Coronary artery (tissue), 2 donors: ENCODE measurements at places on chromosomes 6 and 20.
A peak's percentile ranks its signal among the peaks of the same experiment; 100 is the strongest.

DNA sequence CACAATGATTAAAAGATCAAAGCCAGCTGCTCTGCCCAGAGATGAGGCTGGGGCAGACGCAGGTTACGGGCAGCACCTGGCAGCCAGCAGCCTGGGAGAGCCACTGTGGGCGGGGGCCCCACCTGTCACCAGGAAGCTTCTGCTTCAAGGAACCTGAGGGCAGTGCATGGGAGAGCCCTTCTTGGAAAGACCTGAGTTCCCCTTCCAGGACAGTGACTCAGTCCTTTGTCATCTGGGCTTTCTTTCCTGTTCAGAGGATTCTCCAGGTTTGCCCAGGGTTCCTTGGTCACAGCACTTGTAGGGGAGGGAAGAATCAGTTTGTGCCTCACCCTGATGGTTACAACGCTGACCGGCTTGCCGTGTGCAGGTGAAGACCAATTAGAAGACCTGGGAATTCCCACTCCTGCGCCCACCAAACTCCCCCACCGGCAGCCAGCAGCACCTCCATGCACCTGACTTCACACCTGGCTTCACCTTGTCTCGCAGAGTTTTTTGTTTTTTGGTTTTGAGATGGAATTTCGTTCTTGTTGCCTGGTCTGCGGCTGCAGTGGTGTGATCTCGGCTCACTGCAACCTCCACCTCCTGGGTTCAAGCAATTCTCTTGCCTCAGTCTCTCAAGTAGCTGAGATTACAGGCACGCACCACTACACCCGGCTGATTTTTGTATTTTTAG is 2.0 kb downstream of the ZBP1 start:
- peak; percentile 52 for DNase-seq

GRCh38 chr6:91483415-91484105 is 896.7 kb upstream of the MAP3K7 start:
- no peak for DNase-seq

DNA sequence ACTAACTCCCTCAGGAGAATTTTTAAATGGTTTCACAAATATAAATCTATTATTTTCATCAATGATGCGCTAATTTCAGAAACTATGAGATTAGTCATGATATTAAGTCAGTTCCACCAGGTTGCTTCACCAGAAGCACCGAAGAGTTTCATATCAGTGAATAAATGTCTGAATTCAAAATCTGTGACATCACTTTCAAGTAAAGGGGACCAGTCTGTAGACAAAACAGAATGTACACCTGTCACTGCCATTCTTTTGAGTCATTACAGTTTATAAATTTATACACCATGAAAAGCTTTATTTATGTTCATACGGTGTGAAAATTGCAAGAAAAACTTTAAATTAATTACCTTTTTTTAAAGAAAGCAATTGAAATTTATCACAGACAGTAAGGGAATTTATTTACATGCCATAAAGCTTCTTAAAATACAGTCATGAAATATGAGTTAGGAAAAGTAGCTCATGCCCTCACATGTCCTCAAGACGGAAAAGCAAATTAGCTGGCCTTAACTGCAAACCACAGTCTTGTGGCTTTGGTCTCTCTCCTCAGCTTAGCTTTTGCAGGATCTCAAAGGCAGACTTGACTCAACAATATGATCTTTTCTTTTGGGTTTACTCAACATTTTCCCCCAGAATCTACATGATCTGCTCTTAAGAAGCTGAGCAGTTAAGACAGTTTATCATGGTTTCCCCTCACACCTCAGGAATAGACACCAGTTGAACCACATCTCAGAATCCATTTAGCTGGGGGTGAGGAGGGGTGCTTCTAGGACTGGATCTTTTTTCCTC is 177.7 kb upstream of the MCHR2 start:
- DNase-seq = no peak

DNA sequence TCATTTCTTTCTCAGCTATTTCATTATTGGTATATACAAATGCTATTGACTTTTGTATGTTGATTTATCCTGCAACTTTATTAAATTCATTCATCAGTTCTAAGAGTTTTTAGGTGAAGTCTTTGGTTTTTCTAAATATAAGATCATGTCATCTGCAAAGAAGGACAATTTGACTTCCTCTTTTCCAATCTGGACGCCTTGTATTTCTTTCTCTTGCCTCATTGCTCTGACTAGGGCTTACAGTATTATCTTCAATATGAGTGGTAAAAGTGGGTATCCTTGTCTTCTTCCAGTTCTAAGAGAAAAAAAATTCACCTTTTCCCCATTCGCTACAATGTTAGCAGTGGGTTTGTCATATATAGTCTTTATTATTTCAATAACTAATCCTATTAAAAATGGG is 38.0 kb downstream of the KIF16B start:
- DNase-seq = no peak

DNA sequence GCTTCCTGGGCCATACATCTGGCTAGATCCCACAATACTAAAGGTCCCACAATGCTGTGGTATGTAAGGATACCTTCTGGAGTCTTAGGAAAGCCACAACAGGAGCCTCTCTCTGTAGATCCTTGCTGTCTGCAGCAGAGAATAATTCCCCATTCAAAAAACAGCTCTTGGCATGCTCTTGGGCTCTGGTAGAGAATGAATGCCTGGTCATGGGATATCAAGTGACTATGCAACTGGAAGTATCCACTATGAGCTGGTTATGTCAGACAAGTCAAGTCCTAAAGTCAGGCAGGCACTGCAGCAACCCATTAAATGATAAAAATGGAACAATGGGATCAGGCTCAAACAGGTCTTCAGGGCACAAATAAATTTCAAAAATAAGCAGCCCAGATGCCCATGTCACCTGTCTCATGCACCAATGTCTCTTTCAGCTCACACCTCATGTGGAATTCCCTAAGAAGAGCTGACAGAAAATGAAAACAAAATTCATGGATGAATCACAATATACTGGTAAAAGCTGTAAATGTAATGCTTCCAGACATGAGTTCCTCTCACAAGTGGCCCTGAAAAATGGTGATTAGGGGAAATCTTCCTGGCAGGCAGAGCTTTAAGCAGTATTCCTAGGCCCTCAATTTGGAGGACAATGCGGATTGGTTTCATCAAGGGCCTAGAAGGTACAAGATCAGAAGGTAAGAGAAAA is 4.3 kb downstream of the AK9 start:
- DNase-seq = no peak

- peak; percentile 72 for DNase-seq
Measured at GRCh38 chr20:31861385-31862156, 8.8 kb downstream of the DUSP15 start.

DNA sequence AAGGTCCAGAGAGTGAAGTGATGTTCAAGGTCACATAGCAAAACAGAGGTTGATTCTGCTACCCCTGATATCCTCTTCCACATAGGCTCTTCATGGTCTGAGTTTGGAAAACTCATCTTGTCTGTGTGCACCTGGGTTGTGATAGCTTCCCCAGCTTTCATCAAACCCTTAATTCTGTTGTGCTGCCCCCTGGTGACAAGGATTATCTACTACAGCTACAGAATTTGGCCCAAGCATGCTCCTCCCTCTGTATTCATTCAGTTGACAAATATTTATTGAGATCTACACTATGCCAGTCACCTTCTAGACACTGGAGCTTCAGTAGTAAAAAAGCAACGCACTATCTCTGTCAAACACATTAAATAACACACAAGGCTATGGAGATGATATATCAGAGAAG is 50.4 kb downstream of the SMPDL3A start:
- no peak for DNase-seq

- no peak for DNase-seq
Measured at GRCh38 chr6:75285283-75285639, 669 bp upstream of the TMEM30A start.

GRCh38 chr6:56683882-56684281 is 41.2 kb upstream of the DST start:
- peak; percentile 79 for DNase-seq

DNA sequence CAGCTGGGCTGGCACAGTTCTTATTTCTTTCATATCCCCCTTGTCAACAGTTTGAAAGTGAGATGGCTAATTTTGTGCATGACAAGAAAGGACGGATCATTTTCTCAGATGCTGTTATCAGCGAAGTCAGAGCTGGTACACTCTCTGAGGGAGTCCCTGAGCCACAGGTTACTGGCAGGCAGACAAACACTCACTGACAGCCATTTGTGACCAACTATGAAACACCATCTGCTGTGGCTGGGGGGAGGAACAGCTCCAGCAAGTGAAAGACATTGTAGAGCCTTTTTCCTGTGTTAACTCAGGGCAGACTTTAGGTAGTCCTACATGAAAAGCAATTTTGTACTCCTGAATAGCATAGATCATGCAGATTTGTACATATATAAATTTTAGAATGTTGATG is 22.2 kb downstream of the OLIG3 start:
- DNase-seq = no peak
